NCI-H345 (cell line): ENCODE measurements at places on chromosomes 3 and 15.

DNA sequence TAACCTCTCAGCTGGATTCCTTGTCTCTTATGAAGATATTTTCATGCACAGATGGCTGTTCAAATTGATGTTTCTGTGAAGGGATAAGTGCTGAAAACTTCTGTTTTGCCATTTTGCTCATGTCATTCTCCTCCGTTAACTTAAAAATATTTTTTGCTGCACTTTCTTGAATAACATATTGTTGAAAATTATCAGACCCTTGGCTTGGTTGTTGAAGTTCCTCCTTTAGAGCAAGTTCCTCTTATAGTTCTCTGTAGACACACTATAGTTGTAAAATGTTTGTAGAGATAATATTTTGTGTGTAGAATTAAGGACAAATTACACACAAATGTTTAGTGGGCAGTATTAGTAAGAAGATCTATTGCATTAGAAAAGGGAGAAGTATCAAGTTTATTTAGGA is 300.4 kb downstream of the SV2B start:
- no peak for DNase-seq

- DNase-seq: peak; percentile 17
Observed at GRCh38 chr3:356952-357351, 160.4 kb downstream of the CHL1 start.

DNA sequence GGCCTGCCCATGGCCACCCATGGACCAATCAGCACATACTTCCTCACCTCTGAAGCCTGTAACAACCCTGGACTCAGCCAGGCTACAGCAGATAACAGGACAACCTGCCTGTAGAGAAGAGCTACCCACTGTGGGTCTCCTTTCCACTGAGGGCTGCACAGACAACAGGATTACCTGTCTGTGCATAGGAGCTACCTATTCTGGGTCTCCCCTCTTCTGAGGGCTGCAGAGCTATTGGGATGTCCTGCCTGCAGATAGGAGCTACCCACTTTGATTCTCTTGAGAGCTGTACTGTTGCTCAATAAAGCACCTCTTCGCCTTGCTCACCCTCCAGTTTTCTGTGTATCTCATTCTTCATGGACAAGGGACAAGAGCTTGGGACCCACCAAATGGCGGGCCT is 23.8 kb upstream of the CHST2 start:
- DNase-seq: no peak

GRCh38 chr15:96360581-96361308 is 30.2 kb downstream of the NR2F2 start:
- no peak for DNase-seq

- no peak for DNase-seq
Observed at GRCh38 chr15:74843891-74844299, 939 bp upstream of the ULK3 start.

- peak; percentile 32 for DNase-seq
Observed at GRCh38 chr15:85742186-85742821, 52.4 kb downstream of the KLHL25 start.

GRCh38 chr15:87576486-87577176 is 679.9 kb downstream of the NTRK3 start:
- no peak for DNase-seq

DNA sequence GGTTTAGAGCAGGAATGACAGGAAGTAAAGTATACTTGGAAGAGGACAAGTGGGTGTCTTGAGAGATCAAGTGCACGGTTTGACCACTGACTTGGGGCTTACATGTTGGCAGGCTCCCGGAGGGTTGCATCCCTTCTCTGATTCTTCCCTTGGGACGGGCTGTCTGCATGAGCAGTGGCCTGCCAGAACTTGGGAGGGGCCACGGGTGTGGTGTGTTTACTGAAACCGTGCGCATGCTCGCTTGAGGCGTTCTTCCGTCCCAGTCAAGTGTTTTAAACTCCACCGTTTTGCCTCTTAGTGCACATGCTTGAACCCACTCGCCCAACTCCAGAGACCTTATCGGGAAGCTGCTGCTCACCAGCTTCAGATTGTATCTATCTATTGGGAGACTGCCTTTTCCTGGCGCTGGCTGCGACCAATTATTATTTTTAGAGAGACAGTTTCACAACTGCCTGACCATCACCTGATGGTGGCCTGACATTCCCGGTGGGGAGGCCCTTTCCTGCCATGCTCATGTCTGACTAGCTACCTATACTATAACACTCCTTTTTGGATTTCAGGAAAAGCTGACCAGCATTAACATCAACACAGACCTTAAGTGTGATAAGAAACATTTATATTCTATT is 14.9 kb upstream of the C3orf22 start:
- no peak for DNase-seq

DNA sequence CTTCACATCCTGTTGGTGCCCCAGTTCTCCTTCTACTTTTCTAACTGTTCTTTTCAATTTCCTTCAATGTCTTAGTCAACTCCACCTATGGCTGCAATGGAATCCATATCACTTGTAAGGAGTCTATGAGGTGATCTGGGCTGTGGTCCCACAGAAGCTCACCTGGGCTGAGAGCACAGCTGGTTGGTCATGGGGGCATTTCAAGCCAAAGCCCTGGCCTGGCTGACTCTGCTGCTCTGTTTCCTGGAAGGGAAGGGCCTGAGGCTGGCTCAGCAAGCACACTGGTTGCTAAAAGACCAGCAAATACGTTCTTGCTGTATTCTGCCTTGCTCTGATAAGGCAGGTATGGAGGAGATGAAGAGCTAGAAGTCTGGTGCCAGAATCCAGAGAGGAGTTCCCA is 29.0 kb downstream of the AMOTL2 start:
- DNase-seq: no peak

- no peak for DNase-seq
Observed at GRCh38 chr3:140394488-140395133, 283.3 kb upstream of the TRIM42 start.

GRCh38 chr3:108209579-108209978 is 12.6 kb downstream of the IFT57 start:
- no peak for DNase-seq
